Tibial nerve (tissue), 4 donors: ENCODE measurements at places on chromosomes 12 and 14.

GRCh38 chr12:13210236-13211190, 14.0 kb downstream of the EMP1 start:
- no peak for DNase-seq

DNA sequence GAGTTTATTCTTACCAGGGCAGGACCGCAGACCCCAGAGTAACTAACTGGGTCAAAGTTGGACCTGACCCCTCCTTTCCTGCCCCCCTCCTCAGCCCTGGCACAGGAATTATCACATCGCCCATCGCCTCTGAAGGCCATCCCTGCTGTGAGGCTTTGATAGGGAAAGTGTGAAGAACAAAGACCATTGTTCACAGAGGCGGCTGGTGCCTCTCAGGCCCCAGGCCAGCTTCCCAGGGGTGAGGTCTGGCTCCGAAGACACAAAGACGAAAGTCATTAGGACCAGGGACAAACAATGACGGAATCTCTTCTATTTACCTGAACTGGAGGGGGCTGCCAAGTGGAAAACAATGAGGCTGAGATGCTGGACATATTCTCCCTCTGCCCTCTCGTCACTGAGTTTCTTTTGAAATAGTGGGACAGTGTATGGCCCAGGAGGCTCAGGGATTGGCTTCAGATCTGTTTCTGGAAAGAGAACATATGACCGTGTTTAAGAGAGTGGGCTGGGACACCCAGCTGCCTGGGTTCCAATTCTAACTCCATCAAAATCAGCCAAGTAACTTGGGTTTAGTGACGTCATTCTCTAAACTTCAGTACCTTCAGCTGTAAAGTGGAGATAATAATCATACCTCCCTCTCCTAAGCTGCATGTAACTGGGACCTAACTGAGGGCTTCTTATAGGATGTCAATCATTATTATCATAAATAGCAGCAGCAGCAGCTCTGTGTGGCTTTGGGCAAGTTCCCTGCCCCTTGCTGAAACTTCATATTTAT, 769.4 kb downstream of the MED13L start:
- DNase-seq, result no peak

GRCh38 chr14:103103461-103104388, 9.2 kb downstream of the EXOC3L4 start:
- no peak for DNase-seq

GRCh38 chr14:95521001-95521400, 4.6 kb upstream of the SYNE3 start:
- no peak for DNase-seq

DNA sequence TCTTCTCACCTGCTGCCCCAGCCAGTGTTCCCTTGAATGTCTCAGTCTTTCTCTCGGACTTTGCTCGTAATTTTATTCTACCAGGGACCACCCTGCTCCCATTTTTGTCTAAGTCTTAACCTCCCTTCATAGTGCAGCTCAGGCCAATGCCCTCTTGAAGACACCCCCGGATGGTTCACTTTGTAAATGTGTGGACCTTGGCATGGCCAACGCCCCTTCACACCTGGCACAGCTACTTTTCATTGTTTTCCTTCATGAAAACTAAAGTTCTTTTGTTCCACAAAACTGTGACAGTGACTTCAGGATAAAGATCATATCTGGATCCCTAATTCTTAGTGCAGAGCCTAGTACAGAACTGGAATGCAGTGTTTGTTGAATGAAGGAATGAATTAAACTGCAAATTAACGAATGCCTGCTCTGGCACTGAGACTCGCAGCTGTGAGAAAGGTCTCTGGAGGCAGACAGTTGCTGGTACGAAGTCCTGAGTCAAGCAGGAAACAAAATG, 3.5 kb upstream of the RNASE4 start:
- no peak for DNase-seq

DNA sequence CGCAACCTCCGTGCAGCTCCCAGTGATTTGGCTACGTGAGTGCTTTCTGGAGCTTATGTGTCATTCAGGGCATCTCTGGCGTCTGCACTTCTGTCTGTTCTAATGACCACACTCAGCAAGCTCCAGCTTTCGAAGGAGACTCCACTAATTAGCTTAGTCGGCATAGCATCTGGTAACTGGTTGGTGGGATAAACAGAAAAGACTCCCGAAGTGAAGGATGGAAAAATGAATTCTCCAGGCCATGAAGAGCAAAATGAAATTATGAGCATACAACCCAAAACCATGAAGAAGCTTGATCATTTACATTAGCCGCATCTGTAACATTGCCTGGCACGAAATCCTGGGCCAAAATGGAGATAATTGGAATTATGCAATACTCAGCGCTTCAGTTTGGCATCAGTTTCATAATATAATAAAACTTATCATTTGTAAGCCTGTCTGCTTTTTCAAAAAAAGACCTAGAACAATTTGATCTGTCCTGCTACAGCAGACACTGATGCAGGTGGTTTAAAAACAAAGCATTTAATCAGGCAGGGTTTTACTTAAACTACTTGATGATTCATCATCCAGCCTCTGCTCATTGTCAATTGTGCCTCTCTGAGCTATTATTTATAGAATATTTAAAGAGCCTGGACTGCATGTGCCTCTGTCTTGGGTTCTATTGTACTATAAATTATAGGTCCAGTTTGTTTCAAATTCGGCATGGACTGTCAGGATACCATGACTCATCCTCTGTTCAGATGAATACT, 87.4 kb downstream of the SYT1 start:
- DNase-seq, result no peak

GRCh38 chr12:119274636-119275065, 59.9 kb upstream of the CCDC60 start:
- DNase-seq, result no peak

GRCh38 chr12:44317651-44318126, 481.8 kb downstream of the TMEM117 start:
- DNase-seq, result no peak

DNA sequence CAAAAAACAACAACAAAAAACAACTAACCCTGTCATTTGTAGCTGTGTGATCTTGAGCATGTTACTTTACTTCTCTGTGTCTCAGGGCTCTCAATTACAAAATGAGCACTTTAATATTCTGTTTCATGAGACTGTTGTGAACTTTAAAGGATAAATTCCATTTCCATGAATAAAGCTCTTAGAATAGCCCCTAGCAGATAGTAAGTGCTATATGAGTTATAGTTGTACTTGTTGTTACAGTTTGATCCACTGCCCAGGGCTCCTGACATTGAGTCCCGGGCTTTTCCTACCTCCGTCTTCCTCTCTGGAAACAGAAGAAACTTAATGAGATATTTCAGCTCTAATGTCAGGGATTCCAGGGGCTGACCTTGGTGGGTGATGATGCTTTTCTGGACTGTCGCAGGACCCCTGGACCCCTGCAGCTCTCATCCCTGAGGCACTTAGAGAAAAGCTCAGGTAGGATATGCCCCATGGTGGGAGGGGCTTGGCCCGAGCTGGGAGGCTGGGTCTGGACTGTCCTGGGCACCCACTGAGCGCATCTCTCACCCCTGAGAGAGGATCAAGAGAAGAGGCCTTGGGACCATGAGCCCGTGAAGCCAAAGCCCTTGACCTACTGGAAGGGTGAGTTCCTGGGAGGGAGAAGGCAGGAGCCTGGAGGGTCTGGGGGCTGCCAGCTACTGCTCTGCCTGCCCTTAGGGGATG, 5.1 kb downstream of the P3H3 start:
- no peak for DNase-seq

GRCh38 chr14:104536942-104537612, 42.5 kb upstream of the C14orf180 start:
- DNase-seq, result no peak

- no peak for DNase-seq
Measured at GRCh38 chr14:61334197-61334701, 12.9 kb downstream of the PRKCH start.

DNA sequence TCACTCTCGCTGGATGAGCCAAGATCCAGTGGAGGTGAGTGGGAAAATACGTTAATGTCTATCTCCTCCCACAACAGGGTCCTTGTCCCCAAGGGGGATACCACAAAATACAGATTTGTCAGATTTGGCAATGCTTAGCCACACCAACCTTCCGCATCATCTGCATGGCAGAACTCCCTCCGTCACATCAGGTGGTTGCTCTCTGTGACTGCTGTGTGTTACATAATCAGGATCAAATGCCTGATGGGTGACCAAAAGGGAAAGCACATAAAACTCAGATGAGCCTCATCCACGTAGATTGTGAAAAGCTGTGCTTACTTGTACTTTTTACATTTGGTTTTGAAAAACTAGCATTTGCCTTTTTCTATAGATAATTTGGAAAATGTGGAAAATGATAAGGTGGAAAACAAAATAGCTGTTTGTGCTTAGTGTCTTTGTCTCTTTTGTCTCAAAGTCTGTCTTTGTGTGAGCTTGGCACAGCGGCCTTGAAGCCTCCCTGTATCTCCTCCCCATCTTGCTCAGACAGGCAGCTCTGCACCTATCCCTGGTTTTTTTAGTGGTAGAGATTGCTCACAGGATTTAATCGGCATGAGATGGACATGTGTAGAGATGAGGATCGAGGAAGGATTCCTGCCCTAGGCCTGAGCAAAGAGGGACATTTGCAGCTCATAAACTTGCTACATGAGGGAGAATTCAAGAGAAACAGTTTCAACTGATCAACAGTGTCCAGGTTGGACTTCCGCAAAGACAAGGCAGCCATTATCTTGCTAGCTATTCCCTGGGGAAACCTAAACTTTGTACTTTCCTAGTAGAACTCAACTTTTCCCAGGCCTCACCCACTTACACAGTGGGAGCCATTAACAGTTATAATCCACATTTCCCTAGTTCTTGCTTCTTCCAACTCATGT, 3.6 kb upstream of the FGF6 start:
- DNase-seq, result no peak

DNA sequence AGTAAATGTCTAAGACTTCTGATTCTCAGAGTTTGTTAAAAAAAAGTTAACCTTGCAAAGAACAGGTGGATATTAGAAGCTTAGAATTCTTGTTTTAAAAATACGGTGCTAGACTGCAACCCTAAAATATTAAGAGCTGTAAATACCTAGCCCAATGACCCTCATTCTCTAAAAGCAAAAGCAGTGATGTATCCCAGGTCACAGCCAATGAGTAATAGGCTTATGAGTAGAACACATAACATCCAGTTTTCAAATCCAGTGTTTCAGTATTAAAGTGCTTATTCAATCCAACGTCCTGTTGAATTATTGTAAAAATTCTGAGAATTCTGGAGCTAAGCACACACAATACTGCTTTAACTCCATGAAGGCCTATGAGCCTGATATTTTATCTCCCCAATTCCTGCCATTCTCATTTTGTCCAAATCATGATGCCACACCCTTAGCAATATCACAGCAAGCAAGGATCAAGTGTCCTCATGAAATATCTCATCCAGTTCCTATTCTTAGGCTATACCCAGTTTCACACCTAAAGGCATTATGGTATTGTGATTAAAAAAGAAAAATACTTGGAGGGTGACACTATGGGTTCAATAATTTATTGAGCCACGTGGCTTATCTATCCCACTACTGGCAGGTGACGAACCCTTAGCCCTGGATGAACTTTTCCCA, 15.3 kb upstream of the ARID4A start:
- no peak for DNase-seq

DNA sequence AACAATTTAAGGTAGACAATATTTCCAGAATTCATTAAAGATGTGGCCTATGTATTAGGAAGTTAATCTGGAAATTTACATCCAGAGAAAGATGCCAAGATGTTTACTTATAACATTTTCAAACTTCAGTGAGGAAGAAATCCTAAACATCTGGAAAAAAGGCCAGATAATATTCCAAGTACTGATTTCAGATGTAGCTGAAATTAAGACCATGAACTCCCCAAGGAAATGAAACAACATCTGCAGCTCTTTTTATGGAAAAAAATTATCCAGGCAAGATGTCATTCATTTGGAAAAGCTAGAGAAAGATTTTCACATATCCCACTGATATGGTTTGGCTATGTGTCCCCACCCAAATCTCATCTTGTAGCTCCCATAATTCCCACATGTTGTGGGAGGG, 35.0 kb downstream of the GNG2 start:
- DNase-seq, result no peak

- DNase-seq, result no peak
Measured at GRCh38 chr14:52328276-52328675, 14.2 kb downstream of the PTGER2 start.

DNA sequence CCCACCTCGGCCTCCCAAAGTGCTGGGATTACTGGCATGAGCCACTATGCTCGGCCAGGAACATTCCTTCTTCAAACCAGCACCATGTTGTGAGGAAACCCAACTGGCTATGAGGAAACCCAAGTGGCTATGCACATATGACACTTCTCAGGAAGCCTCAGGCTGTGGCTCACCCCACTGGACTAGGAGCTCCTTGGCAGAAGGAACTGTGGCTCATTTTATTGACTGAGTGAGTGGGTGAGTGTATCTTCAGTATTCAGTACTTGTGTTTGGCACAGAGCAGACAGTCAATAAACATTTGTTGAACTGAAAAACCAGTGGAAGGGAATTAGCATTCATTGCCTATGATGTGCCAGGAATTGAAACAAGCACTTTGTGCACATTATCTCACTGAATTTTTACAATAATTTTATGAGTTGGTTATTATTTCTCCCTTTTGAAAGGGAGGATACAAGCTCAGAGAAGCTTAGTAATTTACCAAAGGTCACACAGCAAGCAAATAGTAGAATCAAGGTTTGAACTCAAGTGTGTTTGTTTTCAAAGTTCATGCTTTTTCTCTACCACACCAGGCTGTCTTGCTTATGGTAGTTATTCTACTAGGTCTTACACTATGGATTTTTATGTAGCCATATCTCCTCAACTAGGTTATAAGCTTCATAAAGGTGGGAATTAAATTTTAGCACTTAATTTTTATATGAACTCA, 121.6 kb downstream of the VEZT start:
- DNase-seq, result no peak

DNA sequence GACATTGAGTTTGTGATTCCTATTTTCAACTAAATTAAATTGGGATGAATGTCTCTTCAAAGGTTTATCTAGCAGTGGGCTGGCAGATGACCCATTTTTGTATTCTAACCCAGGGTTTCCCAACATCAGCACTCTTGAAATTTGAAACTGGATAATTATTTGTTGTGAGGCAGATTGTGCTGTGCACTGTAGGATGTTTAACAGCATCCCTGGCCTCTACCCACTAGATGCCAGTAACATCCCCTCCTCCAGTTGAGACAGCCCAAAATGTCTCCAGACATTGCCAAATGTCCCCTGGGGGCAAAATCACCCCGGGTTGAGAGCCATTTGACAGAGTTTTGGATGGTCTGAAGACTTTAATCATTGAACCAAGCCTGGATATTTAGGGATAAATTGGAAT, 11.1 kb downstream of the DAAM1 start:
- DNase-seq, result no peak

GRCh38 chr14:64973026-64973442, 898 bp upstream of the RAB15 start:
- DNase-seq, result no peak

DNA sequence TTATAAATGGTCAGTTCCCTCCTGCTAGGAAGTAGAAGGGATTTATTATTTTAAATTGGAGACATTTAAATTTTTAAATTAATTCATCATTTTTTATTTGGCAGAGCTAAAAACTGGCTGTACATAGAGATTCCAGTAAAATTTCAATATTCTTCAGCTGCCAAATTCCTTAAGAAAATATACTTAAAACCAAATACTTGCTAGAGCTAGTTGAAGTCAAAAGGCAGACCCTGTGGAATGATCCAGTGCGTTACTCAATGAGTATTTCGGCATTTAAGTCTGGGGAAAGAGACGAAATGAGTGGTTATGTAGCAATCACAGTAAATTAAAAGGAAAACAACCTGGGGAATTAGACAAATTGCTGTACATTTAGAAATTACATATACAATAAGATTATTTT, 1104.7 kb downstream of the SLC6A15 start:
- no peak for DNase-seq

GRCh38 chr14:25049093-25049567, 817 bp downstream of the STXBP6 start:
- no peak for DNase-seq
